ENCODE measurements at places on chromosomes 3 and 15.

DNA sequence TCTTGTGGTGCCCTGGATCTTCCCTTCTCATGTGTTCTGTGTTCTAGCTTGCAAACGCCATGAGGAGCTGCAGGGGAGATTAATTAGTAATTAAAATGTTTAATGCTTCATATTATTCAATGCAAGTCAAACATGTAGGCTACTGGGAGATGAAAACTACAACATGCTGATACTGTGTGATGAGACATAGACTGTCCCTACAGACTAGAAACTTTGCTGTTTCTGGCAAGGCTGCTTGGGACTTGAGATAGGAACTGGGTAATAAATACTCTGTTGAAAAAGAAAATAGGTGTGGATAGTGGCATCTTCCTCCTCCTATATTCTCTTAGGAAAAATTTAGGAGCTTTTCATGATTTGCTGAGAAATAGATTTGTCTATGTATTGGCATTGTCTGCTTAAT, 379.2 kb downstream of the LPP start:
- no peak for DNase-seq

DNA sequence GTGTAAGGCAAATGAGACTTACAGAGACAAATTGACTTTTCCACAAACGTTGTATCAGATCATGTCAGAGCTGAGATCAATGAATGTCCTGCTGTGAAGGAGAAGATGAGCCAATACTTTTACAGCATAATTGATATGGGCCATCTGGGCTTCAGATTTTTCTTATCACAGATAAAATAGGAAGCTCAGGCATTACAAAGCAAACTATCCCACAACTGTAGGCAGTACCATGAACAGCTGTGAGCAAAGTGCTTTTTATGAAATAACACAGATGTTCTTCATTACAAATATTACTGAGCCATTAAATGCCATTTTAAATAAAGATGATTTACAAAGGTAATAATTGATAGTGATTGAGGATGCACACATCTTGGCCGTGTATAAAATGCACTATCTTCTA, 852.3 kb downstream of the OTOL1 start:
- no peak for DNase-seq

DNA sequence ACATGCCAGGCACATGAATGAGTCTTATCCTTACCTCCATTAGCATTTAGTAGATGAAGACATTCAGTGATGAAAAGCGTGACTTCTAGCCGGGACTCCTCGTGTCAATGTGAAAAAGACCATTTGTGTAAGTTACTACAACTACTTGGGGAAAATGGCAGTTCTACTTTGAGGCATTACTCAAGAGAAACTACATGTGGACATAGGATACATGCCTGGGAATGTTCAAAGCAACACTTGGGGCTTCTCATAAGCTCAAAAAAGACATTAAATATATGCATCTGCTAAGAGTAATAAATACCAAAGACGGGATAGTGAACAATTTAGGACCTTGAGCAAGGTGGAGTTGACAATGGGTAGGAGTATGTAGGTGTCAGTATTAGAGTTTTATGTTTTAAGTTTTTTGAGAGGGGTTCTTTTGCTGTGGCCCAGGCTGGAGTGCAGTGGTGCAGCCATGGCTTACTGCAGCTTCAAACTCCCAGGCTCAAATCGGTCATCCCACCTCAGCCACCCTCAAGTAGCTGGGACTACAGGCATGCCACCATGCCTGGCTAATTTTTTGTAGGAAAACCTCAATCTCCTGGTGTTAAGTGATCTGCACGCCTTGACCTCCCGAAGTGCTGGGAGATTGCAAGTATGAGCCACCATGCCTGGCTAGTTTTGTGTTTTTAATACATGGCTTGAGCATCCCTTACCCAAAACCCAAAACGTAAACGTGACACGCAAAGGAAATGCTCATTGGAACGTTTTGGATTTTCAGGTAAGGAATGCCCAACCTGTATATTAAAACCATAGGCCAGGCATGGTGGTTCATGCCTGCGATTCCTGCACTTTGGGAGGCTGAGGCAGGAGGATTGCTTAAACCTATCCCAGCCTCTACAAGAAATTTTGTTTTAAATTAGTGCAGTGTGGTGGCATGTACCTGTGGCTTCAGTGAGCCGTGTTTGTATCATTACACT, 3.9 kb downstream of the RPLP1 start:
- no peak for DNase-seq

DNA sequence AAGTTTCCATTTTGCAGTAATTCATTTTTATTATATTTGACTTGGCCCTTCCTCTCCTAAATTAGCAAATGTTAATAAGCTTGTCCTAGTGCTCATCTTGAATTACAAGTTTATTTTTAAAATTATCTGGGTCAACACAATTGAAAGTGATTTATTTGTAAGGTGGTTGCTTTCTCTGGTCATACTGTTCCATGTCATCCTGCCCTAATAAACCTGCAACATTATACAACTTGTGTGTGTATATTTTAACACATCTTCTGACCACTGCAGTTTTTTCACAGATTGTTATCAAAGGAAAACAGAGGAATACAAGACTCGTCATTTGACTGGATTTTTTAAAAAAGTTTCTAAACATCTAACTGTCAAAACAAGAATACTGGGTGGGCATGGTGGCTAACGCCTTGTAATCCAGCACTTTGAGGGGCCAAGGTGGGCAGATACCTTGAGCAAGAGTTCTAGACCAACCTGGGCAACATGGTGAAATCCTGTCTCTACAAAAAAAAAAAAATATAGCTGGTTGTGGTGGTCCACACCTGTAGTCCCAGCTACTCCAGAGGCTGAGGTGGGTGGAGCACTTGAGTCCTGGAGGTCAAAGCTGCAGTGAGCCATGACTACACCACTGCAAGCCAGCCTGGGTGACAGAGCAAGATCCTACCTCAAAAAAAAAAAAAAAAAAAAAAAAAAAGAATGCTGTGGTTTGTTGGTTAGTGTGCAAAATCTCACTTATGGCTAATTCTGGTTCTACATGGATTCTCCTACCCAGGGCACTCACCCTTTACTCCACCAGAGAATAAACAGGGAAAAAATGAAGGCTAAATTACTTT, 5.0 kb upstream of the LRRFIP2 start:
- DNase-seq = no peak

DNA sequence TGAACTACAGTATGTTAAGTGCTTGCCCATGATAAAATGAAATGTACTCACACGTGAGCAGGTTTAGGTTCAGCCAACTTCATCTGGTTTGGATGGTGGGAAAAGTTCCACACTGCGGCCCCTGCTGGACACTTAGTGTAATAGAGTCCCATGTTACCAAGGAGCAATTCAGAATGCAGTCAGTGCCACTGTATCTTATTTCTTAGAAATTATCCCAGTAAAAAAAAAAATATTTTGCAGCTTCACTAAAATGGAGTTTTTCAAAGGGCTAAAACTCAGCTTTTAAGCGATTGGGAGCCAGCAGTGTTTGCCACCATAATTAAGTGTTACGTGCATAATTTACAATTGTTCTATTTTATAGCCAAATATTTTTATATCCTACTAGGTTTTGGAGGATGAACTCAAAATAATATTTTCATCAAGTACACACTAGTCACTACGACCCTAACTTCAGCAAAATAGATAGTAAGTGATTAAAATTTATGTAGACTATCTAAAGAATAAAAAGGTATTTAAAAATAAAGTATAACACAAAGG, 371.7 kb upstream of the GBE1 start:
- DNase-seq = peak; percentile 14

GRCh38 chr15:70385052-70385451, 287.3 kb upstream of the TLE3 start:
- no peak for DNase-seq

GRCh38 chr3:74789111-74789510, 174.7 kb upstream of the CNTN3 start:
- no peak for DNase-seq

DNA sequence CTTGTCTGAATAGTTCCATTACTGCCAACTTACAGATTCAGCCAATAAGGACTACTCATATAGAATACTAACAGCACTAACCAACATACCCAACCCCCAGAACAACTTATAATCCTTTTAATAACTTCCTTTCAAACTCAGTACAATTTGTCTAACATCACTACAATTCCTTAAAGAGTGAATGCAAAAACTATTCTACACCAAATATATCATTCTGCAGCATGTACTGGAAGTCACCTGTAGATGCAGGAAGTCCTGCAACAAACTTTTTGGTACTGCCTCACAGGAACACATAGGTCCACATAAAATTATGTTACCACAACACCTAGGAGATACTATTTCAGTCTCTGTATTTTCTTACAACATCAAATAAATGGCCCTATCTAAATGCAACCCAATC, 2.1 kb downstream of the CCNL1 start:
- DNase-seq = no peak

Measured in stimulated activated CD4-positive, alpha-beta T cell treated with anti-CD3 and anti-CD28 coated beads, Interleukin-1b, Interleukin-23, amount 100 ng/mL, for 1 hour (primary cell).